CD8-positive, alpha-beta memory T cell (primary cell): ENCODE measurements at places on chromosomes 12 and 14. TPM values are rescaled to one million over a fixed set of nuclear protein-coding genes. Genes with fewer than 3 reads are reported as not detected.

DNA sequence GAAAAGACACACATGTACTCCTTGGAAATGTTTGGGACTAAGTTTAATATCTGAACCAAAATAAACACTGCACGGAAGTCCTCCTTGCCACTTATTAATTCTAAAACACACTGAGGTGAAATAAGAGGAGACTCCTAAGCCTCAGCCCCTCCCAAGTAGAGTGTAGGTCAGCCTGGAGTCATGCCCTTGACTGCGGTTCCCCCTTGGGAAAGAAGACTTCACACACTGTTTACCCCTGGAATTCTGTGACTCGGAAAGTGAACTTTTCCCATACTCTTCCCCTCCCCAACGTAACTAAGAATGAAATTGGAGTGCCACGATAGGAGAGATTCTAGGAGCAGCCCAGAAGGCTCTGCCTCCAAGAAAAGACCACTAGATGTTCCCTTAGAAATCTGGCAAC, 8.6 kb upstream of the TFCP2 start:
- no peak for DNase-seq

The SDSL gene
- 0.24 TPM for total RNA-seq

DNA sequence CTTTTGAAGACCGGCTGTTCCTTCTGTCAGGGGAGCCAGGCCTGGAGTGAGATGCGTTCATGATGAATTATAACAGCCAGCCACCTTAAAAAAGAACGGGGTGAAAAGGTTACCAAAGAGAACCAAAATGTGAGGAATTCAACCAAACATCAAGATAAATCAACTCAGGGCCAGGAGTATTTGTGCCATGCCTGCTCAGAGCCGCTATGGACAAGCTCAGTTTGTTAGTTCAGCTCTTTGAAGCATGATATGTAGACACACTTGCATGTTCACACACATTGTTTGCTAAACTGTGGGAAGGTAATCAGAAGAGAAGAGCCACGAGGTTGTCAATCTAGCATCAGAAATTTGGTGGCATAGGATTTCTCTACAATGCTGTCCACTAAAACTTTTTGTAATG, 367.4 kb upstream of the TBX3 start:
- DNase-seq = no peak

DNA sequence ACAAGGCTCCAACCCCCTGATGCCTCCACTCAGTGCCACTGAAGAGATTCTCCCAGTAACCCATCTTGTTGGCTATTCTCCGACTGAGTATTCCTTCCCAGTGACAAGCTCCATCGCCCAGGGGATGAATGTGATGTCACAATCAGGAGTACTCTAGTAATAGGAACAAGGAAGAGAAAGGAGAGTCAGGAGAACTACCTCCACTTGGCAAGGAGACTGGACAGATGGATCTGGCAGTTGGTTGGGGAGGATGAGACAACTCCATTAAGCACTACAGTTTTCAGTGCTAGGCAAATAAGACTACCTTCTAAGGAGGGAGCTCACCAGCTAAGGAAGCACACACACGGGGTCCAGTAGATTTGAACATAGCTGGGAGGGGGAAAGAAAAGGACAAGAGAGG, 5.3 kb downstream of the RNF41 start:
- no peak for DNase-seq

The KLHL33 gene
- 0.09 TPM for total RNA-seq

The ALG10 gene
- total RNA-seq = 19.8 TPM

DNA sequence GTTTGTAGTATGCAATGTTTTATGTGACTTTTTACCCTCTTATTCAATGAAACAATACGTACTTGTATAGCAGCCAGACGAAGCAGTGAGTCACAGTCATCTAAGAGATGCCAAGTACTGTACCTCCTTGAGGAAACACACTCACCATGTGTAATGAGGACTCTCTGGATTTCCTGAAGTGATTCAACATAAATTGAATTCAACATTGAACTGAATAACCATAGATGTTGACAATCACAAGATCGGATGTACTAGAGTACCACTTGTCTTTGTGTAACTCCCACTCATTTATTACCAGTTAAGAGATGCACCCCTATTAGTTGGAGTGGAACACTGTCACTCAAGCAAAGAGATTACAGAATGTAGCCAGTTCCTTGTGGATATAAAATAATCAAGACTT, 175.2 kb upstream of the HMGA2 start:
- no peak for DNase-seq

GRCh38 chr14:88188745-88189416, 134.2 kb downstream of the KCNK10 start:
- no peak for DNase-seq

DNA sequence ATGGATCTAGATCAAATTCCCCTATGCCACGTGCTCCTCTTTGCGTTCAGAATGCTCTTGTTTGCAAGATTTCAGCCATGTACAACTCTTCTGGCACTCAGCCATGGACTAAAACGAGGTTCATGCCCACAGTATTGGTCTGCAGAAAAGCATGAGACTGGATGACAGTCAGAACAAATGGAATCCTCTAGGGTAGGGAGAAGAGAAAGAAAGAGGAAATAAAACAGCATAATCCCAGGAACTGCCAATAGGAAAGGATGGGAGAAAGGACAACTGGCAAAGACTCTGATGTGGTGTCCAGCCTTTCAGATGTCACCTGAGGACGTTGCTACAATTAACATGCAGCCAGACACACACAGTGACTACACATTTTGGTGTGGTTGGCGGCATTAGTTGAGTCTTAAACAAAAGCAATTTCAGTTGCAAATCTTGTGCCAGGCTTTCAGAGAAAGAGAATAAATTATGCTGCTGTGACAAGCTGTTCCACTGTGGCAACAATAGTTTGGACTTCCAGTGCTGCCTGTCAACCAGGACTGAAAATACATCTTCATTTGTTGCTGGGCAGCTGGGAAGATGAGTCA, 338.0 kb downstream of the RGS6 start:
- no peak for DNase-seq

DNA sequence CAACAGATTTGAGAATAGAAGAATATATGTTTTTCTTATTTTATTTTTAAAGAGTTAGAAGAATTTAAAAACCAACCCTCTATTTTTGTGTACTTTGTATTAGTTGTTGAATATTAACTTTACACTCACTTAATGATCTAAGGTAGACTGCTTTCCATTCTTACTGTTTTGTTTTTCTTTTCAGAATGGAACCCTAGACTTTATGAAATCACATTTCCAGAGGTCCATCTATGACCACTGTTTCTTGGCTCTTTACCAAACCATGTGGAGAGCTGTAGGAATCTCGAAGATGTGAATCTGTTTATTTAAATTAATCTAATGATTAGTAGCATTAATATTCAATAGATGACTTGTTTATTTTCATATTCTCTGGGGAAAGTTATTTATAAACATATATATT, 7.2 kb upstream of the PIK3C2G start:
- no peak for DNase-seq

The EIF2S3B gene
- 1.7 TPM for total RNA-seq

The ESPL1 gene
- 63.4 TPM for total RNA-seq

DNA sequence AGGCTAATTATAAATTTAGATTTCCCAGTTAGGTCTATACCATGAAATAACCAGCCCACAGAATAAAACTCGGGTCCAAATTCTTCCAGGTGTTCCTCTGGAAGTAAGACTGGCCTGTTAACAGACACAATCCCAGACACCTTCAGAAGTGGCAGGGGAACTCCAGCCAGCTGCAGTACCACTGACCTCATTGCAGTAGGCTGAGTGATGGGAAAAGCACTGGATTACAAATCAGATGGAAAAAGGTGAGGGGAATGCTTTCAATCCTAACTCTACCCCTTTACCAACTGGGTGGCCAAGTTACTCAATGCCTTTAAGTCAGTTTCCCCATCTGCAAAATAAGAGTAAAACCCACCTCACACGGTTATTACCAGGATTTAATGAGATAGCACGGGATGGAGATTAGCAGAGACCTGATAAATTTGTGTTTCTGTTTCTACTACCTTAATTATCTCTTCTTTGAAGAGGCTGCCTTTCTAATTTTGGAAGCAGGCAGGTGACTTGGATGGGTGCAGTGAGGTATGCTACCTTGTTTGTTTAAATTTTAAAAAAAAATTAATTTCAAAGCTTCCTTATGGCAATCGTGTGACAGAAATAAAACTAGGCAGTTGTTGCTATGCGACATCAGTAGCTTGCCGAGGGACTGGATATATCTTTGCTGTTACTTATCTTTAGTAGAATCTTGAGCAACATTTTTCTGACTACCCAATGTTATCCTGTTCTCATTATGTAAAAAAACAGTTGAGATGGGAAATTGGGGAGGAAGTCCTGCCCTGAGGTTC, 167.3 kb upstream of the GRIN2B start:
- no peak for DNase-seq

GRCh38 chr12:79559591-79559990, 131.2 kb downstream of the PAWR start:
- no peak for DNase-seq

- DNase-seq = no peak
These were observed 14.8 kb upstream of the APOF start for GRCh38 chr12:56377310-56377988.

DNA sequence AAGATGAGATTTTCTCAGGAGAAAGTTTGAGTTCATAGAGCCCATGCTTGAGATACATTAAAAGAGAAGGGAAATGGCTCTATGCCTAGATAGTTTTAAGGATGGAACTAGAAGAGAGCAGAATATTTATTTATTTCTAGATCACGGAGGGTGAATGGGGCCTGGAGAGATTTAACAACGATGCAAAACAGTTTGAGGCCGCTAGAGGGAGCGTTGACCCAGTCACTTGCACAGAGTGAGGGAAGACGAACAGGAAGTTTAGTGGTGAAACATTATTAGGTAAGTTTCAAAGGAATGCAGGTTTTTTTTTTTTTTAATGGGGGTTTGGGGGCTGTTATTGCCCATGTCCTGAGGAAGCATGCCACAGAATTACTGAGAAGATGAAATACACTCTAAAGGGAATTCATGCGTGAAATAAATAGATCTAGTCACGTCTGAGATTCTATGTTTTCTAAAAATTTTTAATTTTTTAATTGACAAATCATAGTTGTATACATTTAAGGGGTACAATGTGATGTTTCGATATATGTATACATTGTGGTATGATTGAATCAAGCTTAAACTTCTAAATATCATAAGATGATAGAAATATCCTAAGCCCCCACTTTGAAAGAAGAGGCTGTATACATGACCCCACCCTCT, 14.8 kb upstream of the PPP1R1A start:
- DNase-seq = peak; percentile 39

The CLEC4E gene
- total RNA-seq = not detected
